ENCODE measurements at places on chromosomes 11 and 22. TPM values are rescaled to one million over a fixed set of nuclear protein-coding genes. Genes with fewer than 3 reads are reported as not detected.

Gene ADM2
- 8.0 TPM for total RNA-seq

Gene SLC35F2
- 29.7 TPM for total RNA-seq

Gene OR8D1
- total RNA-seq: not detected

Gene PAFAH1B2
- 151 TPM for total RNA-seq

Gene BRSK2
- 27.1 TPM for total RNA-seq

DNA sequence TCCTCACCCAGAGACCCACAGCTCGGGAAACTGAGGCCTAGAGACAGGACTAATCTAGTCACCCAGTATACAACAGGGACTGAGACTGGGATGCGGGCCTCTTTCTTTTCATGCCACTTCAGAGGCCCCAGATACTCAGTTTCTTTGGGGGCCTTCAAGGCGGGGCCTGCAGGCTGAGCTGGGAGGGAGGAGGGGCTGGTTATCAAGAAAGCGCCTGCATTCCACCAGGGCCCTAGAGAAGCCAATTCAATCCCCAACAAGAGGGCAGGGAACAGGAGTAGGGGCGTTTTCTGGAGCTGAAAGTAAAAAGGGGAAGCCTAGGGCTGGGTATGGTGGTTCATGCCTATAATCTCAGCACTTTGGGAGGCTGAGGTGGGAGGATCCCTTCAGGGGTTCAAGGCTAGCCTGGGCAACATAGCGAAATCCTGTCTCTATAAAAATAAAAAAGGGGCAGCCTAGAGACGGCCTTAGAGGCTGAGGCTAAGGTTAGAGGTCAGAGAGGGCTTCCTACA, 1.6 kb downstream of the ATG2A start:
- no peak overlapping the region for H3K4me3 ChIP-seq
- H3K4me1 ChIP-seq: no peaks in the 10 kb centered on the region
- peaks cover 4% of the 10 kb centered on the region for H3K36me3 ChIP-seq
- no peaks in the 10 kb centered on the region for H3K27me3 ChIP-seq

DNA sequence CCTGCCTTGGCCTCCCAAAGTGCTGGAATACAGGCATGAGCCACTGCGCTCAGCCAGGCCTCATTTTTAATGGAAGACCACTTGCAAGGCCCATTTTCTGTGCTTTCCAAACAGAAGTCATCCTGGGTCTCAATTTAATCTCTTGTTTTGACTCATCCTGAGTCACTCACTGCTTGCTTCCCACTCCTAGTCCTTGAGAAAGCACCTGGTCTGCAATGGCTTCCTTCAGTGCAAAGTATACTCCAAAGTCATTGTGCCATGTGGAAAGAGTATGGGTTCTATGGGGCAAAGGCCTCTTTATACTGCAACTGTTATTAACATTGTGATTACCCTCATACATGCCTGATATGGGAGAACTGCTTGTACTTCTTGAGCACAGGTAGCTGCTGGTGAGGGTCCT, 18.3 kb upstream of the SLC5A1 start:
- H3K4me3 ChIP-seq: no peak overlapping the region
- H3K27me3 ChIP-seq: no peaks in the 10 kb centered on the region
- H3K4me1 ChIP-seq: no peaks in the 10 kb centered on the region
- no peak overlapping the region for H3K27ac ChIP-seq
- DNase-seq: no peak

GRCh38 chr11:35363854-35364780, 55.2 kb downstream of the SLC1A2 start:
- H3K4me3 ChIP-seq: no peak overlapping the region
- no peaks in the 10 kb centered on the region for H3K4me1 ChIP-seq
- H3K27me3 ChIP-seq: peaks cover 2% of the 10 kb centered on the region
- DNase-seq: no peak
- no peaks in the 10 kb centered on the region for H3K36me3 ChIP-seq
- no peak overlapping the region for H3K27ac ChIP-seq

DNA sequence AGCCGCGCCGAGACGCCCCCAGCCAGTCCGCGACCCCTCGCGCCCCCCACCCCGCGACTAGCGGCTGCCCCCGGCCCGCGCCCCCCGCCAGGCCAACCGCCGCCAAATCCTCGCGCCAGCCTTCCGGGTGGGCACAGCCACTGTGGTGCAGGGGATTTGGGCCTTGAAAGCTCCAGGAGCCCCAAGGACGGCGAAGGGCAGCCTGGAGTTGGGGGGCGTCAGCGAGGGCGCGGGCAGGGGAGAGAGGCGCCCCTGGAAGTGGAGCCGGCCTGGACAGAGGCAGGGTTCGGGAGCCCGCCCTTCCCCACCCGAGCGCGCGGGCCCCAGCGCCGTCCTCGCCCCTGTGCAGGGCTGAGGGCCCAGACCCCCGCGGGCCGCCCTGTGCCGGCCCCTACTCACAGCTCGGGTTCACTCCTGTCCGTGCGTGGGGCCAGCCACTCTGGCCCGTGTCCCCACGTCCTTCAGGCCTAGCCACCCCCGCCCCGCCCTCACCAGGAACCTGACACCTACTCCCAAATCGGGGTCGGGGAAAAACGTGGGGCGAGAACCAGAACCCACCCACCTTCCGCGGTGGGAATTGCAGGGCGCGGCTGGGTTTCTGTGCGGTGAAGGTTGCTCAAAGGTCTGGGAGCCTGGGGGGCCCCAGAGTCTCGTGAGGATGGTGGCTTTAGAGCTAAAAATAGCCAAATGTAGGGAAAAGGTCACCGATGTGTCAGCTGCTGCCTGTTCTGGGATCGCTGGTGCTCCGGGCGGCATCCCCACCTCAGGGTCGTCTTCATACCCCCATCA, at the start of gene CPT1B:
Gene CPT1B (minus strand): TSS at position 441 of the 789 bp plus-strand sequence. CDS start 512 bp downstream, outside the sequence.
- DNase-seq: no peak
- H3K27ac ChIP-seq: no peak within 1 kb of the TSS
- H3K27me3 ChIP-seq: no peaks in the 10 kb centered on the region
- peaks cover 4% of the 10 kb centered on the region for H3K4me1 ChIP-seq
- H3K36me3 ChIP-seq: peaks cover 13% of the 10 kb centered on the region

GRCh38 chr22:19287076-19287707, 4.3 kb downstream of the CLTCL1 start:
- H3K36me3 ChIP-seq: no peaks in the 10 kb centered on the region
- no peak for DNase-seq
- peaks cover 10% of the 10 kb centered on the region for H3K4me1 ChIP-seq

Gene LIF
- 3.3 TPM for total RNA-seq

GRCh38 chr11:120128392-120129119, 9.4 kb downstream of the TRIM29 start:
- H3K4me3 ChIP-seq: no peak overlapping the region
- H3K27me3 ChIP-seq: peaks cover 2% of the 10 kb centered on the region
- DNase-seq: no peak
- no peaks in the 10 kb centered on the region for H3K4me1 ChIP-seq

Gene POU2AF2
- total RNA-seq: not detected

GRCh38 chr11:111977146-111978027, 40.2 kb downstream of the DIXDC1 start:
- no peaks in the 10 kb centered on the region for H3K27me3 ChIP-seq
- no peaks in the 10 kb centered on the region for H3K36me3 ChIP-seq
- peak overlapping the region; percentile 60 for H3K4me3 ChIP-seq
- H3K4me1 ChIP-seq: peaks cover 11% of the 10 kb centered on the region
- peak; percentile 79 for DNase-seq

DNA sequence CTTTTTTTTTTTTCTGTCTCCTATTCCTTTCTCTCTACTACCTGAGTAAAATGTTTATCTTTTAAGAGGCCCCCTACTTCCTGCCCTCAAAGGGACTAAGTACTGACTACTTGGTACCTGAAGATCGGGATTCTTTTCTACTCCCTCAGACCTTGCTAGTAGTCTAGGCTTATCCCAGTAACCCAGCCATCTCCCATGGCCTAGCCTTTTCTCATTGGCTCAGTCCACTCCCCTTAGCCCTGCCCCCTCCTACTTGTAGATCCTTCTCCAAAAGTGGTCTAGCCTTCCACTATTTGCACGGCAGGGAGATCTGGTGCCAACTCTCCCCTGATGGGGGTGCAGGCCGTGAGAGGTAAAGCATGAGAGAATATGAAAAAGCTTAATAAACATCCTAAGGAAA, 133.7 kb downstream of the RCN1 start:
- H3K4me3 ChIP-seq: no peak overlapping the region
- H3K36me3 ChIP-seq: no peaks in the 10 kb centered on the region
- H3K4me1 ChIP-seq: no peaks in the 10 kb centered on the region
- H3K27me3 ChIP-seq: no peaks in the 10 kb centered on the region
- DNase-seq: no peak

DNA sequence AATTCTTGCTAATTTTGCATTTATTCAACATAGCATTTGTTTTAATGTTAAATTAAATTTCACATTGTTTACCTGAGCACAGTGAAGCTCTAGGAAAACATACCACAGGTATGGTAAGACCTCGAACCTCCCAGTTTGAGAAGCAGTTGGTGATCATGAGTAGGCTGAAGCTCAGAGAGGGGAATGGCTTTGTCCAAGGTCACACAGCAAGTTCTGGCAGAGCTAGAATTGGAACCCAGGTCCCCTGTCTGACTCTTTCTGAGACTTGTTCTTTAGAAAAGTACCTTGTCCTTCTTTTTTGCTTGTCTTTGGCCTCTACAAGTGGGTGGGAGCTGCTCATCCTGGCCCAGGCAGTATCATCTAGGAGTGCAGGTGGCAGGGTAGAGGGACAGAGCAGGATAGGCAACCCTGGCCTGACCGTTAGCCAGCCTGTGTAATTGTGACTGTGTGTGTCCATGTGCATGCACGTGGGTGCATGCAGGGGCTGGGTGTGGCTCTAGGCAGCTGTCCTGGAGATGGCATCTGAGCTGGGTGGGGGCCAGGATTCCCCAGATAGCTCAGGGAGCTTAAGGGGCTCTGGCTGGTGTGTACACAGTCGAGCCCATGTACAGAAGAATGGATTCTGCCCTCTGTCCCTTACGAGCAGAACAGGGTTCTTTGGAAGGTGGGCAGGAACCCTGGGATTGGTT, 21.6 kb downstream of the PHLDB1 start:
- no peaks in the 10 kb centered on the region for H3K27me3 ChIP-seq
- H3K36me3 ChIP-seq: peaks cover 12% of the 10 kb centered on the region
- DNase-seq: no peak
- H3K4me1 ChIP-seq: peaks cover 7% of the 10 kb centered on the region
- H3K4me3 ChIP-seq: no peak overlapping the region
- H3K27ac ChIP-seq: no peak overlapping the region

GRCh38 chr11:114847306-114847975, 169.1 kb downstream of the NXPE2 start:
- no peaks in the 10 kb centered on the region for H3K36me3 ChIP-seq
- H3K27ac ChIP-seq: no peak overlapping the region
- H3K4me3 ChIP-seq: no peak overlapping the region
- no peak for DNase-seq

Gene DCDC1
- total RNA-seq: 0.52 TPM

DNA sequence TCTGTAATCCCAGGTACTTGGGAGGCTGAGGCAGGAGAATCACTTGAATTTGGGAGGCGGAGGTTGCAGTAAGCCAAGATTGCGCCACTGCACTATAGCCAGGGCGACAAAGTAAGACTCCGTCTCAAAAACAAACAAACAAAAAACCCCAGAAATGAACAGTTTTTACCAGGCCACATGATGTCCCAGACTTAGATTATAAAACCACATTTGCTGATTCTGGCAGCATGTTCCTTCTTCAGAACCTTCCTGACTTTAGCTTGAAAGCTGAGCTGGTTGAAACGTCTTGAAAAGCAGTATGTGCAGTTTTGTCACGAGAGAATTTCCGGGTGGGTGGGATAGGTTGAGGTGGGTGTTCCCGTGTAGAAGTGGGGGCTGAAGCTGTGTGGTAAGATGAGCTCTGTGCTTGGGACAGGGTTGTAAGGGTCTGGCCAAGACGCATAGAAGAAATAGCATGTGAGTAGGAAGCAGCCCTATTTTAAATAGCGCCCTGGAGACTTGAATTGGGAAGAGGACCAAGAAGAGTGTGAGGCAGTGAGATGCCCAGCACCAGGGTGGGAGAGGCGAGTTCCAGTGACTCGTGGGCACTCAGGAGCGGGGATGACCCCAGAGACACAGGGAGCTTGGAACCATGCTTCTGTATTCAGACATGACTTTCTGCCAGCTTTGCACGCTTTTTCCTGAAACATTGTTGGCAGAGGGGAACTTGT, 7.6 kb downstream of the AP2A2 start:
- H3K27ac ChIP-seq: no peak overlapping the region
- H3K4me1 ChIP-seq: peaks cover 7% of the 10 kb centered on the region

Gene PANX3
- not detected for total RNA-seq

GRCh38 chr11:62401356-62401755, 17.5 kb upstream of the SCGB1A1 start:
- H3K4me1 ChIP-seq: no peaks in the 10 kb centered on the region
- no peaks in the 10 kb centered on the region for H3K36me3 ChIP-seq
- H3K27me3 ChIP-seq: 0 out of 2 replicates have a peak, but pooled peaks cover 2% of the 10 kb centered on the region
- no peak overlapping the region for H3K4me3 ChIP-seq
- no peak overlapping the region for H3K27ac ChIP-seq
- no peak for DNase-seq

- no peaks in the 10 kb centered on the region for H3K4me1 ChIP-seq
- H3K36me3 ChIP-seq: no peaks in the 10 kb centered on the region
- H3K27ac ChIP-seq: no peak overlapping the region
- no peak for DNase-seq
- no peaks in the 10 kb centered on the region for H3K27me3 ChIP-seq
These were observed 29.4 kb upstream of the DRD2 start for GRCh38 chr11:113504586-113504985.

- H3K4me3 ChIP-seq: no peak overlapping the region
- H3K27me3 ChIP-seq: no peaks in the 10 kb centered on the region
- H3K4me1 ChIP-seq: no peaks in the 10 kb centered on the region
- DNase-seq: no peak
- no peaks in the 10 kb centered on the region for H3K36me3 ChIP-seq
These were observed 9.2 kb downstream of the CCKBR start for GRCh38 chr11:6268820-6269219.

- no peak for DNase-seq
- no peaks in the 10 kb centered on the region for H3K27me3 ChIP-seq
- peaks cover 3% of the 10 kb centered on the region for H3K4me1 ChIP-seq
These were observed 18.9 kb upstream of the PPP6R3 start for GRCh38 chr11:68441466-68442230.

Gene PLEKHB1
- total RNA-seq: 13.5 TPM

- H3K36me3 ChIP-seq: no peaks in the 10 kb centered on the region
- no peak for DNase-seq
- no peak overlapping the region for H3K27ac ChIP-seq
- H3K4me1 ChIP-seq: no peaks in the 10 kb centered on the region
- H3K4me3 ChIP-seq: no peak overlapping the region
These were observed 4.0 kb downstream of the MYO18B start for GRCh38 chr22:25746012-25746373.

DNA sequence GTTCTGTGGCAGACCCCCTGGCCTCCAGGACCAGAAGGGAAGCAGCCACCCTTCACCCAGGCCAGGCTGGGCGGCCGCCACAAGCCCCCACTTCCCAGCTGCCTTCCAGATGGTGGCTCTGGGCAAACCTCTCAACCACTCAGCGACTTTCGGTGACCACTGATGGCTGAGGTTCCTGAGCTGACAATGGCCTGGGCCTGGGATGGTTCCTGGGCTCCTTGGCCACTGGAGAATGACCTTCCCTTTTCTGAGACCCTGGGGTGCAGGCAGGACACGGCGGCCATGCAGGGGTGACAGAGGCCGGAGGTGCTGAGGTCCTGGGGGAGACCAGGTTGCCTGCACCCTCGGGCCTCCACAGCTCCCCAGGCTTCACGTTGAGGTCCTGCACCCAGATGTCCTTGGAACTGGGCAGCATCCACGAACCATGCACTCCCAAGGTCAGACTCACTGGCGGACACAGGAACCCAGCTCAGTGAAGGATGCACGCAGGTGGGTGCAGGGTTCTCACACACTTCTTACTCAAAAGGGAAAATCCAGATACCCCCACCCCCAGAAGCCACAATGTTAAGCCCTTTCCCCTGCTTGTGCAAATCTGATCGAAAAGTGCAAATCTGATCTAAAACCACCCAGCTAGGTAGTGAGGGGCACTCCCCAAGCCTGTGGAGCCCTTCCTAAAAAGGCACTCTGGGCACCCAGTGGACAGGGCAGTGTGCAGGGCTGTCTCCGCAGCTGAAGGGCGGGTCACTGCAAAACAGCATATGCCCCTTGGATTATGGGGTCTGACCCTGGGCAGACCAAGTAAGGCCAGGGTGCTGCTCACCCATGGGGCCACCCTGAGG, 13.9 kb upstream of the PHLDA2 start:
- no peak overlapping the region for H3K4me3 ChIP-seq
- no peaks in the 10 kb centered on the region for H3K27me3 ChIP-seq
- peaks cover 17% of the 10 kb centered on the region for H3K36me3 ChIP-seq
- peaks cover 18% of the 10 kb centered on the region for H3K4me1 ChIP-seq

All from H1 (cell line).